ENCODE measurements at places on chromosomes 3 and 15.

- DNase-seq = no peak
Observed at GRCh38 chr15:76197703-76198455, 113.4 kb downstream of the ETFA start.

DNA sequence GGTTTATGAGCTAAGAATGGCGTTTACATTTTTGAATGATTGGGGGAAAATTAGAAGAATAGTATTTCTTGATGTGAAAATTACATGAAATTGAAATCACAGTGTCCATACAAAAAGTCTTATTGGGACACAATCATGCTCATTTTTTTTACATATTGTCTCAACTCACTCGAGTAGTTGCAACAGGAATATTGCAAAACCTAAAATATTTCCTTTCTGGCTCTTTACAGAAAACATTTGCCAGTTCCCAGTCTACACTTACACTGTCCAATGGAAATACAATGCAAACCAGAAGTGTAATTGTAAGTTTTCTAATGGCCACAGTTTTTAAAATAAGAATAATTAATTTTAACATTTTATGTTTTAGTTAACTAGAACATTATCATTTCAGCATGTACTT, 137.8 kb downstream of the SAMMSON start:
- no peak for DNase-seq

DNA sequence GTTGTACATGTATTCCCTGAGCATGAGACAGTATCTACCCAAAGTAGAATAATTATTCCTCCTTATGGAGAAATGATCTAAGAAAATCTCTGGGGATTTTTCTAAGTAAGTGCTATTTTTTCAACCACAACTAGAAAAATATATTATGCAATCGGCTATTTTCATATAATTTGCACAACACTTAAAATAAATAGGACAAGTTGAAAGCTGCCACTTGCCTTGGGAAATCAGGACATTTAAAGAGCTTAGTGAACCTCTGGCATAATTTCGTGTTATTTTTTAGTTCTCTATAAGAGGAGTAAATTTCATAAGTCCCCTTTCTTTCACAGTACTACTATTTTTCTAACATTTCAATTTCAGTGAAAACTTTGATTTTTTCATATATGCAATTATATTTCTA, 672.1 kb downstream of the OTOL1 start:
- DNase-seq = no peak

- no peak for DNase-seq
Observed at GRCh38 chr15:70281811-70282307, 184.1 kb upstream of the TLE3 start.

DNA sequence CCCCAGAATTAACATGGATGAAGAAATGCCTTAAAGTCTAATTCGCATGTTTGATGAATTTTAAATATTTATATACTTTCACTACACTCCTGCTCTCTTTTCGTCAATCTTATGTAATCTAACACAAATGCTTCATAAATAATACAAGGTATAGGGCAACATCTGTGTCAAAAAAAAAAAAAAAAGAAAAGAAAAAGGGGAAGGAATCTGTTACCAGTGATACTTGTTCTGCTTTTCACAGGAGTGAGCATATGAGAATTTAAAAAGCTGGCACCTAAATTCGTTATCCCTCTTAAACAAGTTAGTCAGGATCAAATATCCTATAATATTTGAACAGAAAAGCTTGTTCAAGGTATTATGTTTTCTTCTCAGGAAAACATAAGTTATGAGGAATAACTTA, 243.8 kb downstream of the KCNH8 start:
- DNase-seq = no peak

- DNase-seq = no peak
Observed at GRCh38 chr3:84125760-84126159, 833.0 kb upstream of the CADM2 start.

DNA sequence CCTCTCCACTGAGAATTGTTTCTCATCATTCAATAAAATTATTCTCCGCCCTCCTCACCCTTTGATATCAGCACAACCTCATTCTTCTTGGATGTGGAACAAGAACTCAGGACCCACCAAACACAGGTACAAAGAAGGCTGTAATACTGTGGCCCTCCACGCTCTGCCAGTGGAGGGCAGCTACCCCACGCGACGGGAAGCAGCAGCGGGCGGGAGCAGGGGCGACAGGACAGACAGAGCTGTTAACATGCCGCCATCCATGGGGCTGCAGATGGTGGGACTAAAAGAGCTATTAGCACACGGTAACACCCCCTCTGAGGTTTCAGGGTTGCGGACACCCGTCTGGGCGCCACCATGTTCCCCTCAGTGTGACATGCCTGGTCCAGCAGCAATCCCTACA, 37.5 kb downstream of the EMC4 start:
- DNase-seq = no peak

DNA sequence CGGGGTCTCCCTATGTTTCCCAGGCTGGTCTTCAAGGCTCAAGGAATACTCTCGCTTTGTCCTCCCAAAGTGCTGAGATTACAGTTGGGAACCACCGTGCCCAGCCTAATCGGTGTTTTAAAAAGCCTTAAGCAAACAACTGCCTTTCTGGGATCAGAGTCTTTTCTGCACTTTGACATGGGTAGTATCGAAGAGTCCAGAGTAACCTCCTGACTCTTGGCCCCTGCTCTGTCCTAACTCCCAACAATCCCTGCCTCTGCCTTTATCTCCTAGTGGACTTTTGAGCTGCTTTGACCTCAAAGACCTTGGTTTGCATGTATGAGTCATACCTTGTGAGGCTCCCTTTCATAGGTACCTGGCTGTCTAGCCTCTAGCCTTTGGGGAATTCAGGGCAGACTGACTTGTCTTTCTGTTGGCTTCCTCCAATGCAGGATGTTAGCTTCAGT, 21.0 kb upstream of the HACD2 start:
- no peak for DNase-seq

DNA sequence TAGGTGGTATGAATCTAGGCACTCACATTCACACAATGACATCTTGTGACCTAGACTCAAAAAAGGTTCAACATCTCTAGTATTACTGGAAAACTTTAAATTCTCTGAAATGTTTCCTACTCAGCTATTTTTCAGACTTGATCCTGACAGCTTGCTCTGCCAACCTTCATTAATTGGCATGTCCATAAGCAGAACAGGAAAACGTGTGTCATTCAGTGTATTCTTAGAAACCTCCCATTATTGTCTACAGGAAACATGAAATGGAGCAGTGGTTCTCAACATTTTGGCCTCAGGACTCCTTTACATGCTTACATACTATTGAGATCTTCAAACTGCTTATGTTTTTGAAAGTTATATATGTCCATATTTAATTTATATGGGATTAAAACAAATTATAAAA, 363.2 kb downstream of the NAALADL2 start:
- DNase-seq = no peak

- peak; percentile 42 for DNase-seq
Observed at GRCh38 chr3:71066849-71067261, 516.7 kb downstream of the FOXP1 start.

DNA sequence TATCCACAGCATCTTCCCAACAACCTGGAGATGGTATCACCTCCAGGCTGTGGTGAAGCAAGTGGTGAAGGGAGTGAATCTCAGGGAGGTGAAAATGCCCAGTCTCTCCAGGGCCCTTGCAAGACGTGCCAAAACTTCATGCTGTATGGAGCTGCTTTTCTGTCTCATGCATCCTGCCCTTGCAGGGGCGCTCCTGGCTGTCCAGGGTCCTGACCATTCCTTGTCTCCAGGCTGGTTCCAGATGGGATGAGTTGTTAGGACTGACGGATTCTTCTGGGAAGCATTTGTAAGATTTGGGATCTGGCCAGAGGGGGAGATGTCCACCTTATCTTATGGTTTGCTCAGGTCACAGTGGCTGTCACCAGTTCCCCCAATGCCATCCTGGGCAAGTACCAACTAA, 15.8 kb downstream of the TGM4 start:
- no peak for DNase-seq

GRCh38 chr3:149790268-149790667, 2.1 kb downstream of the ANKUB1 start:
- DNase-seq = no peak

- no peak for DNase-seq
Observed at GRCh38 chr3:159724627-159725026, 264.0 kb upstream of the IL12A start.

DNA sequence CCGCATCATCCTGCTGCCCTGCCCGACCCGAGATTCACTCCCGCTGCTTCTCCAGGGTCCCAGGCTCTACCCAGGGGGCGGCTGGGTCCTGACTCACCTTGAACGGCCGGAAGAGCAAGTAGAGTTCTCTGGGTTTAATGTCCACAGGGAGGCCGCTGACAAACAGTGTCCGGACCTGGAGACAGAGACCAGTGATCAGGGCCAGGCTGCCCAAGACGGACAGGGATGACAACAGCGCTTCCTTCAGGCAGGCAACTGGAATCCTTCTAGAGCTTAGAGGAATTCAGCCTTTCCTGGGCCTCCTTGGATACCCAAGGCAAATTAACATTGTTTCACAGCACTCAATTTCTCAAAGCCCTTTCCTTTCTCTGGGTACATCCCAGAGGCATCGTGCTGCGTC, 23.9 kb downstream of the RBPMS2 start:
- DNase-seq = no peak

- peak; percentile 21 for DNase-seq
Observed at GRCh38 chr3:115092220-115092791, 54.8 kb downstream of the ZBTB20 start.

- DNase-seq = no peak
Observed at GRCh38 chr15:27479296-27480140, 508.5 kb downstream of the GABRG3 start.

DNA sequence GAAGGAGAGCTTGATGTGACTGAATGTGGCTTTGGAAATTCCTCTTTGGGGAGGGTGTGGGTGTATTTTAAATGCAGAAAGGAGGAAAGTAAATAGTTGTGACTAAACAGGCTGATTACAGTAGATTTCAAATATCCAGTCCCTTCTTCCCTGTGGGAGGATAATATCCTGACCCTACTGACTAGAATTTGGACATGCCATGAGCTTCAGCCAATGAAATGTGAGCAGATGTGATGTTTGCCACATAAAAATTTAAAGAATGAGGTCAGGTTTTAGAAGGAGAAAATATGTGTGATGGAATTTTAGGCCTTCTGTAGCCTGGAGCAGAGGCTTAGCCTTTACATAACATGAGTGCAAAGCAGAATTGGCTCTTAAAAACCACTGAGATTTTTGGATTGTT, 1218.9 kb downstream of the ROBO2 start:
- no peak for DNase-seq

DNA sequence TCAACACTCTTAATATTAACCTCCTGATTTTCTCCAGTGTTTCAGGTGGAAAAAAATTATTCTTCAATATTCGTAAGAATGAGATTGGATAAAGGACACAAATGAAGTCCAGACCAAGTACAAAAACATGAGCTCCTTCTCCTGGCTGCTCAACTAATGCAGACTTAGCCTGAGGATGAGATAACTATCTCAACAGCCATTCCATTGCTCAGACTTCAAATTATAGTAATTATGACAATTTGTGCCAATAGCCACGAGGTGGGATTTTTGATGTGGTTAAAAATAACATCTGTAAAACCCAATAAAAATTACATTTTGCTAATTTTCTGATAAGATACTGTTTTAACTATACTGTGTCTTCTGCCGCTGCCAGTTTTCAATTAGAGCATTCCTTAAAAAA, 323.6 kb downstream of the SOX2 start:
- DNase-seq = no peak

DNA sequence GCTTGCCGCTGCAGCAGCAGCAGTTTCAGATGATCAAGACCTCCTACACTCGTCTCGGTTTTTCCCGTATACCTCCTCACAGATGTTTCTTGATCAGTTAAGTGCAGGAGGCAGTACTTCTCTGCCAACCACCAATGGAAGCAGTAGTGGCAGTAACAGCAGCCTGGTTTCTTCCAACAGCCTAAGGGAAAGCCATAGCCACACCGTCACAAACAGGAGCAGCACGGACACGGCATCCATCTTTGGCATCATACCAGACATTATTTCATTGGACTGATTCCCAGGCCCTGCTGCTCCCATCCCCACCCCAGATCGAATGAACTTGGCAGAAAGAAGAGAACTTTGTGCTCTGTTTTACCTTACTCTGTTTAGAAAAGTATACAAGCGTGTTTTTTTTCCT, 17.6 kb downstream of the CALML4 start:
- DNase-seq = no peak

- DNase-seq = no peak
Observed at GRCh38 chr3:8882171-8882593, 81.1 kb downstream of the RAD18 start.

DNA sequence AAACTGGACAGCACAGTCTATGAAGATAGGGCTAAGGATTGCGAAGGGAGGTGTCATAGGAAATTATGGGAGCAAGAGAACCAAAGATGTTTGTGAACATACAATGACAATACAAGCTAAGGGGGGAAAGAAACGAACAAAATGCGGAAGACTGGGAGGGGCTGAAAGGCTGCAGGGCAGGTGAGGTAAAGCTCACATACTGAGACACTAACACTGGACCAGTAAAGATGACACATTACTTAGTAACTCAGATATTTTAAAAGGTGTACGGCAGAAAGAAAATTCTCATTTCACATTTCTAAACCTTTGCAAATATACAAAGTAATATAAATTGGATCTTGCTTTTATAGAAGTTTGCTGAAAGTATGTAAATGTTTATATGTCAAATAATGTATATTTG, 10.1 kb downstream of the CLDND1 start:
- DNase-seq = no peak

DNA sequence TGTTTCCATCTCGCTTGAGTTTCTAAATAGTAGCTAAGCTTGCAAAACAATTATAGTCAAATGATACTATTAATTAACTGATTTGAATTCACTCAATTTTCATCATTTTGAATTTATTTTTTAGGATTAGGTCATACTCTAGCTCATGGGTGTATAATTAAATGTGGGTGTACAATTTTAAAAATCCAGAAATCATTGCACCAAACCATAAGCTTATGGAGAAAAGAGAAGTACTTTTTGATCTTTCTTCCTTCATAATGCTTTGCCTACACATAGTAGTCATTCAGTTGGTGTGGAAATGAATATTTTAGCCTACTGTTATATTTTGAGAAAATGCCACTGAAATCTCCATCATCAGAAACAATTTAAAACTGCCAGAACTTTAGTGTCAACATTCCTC, 175.1 kb downstream of the CD47 start:
- no peak for DNase-seq

GRCh38 chr3:152159328-152159727, 109.4 kb upstream of the MBNL1 start:
- no peak for DNase-seq
